ENCODE measurements at places on chromosomes 3 and 15.

GRCh38 chr15:100277087-100277855, 64.5 kb downstream of the ADAMTS17 start:
- no peak for DNase-seq

GRCh38 chr15:51492528-51492927, 130.0 kb downstream of the DMXL2 start:
- no peak for DNase-seq

DNA sequence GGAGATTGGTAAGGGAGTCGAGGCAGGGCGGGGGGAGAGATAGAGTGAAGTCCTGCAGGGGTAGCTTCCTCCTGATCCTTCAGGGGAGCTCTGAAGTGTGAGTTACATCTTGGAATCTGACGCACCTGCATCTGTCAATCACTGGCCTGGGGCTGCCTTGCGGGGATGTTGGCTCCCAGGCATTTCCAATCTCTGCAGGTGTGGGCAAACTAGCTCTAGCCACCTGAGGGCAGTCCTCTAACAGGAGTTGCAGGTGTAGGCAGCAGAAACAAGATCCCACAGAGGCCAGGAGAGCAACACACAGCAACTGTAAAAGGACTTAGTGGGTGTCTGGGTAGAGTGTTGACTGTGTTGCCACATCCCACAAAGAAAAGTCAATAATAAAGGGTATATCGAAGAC, 63.6 kb downstream of the ZNF621 start:
- no peak for DNase-seq

DNA sequence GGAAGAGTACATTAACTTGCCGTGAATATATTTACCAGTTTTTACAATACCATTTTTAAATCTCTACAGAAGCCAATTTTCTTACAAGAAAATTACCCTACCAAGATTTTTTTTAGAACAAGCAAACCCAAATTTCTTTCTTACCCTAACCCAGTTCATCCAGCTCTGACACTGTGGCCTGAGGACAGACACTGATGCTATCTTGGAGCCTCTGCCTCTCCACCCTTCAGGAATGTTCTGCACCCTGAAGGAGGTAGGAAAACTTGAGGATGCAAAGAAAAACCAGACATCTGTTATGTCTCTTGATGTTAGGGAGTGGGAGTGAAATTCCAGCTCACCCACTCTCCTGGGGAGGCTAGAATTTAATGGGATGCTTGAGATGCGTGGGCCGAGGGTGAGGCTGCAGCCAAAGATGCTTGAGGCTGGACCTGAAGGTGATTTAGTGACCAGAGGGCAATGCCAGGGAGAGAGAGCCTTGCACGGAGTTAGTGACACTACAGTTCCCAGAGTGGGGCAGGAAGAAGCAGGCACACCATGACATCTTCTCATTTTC, 69.9 kb downstream of the LIPC start:
- DNase-seq: no peak

DNA sequence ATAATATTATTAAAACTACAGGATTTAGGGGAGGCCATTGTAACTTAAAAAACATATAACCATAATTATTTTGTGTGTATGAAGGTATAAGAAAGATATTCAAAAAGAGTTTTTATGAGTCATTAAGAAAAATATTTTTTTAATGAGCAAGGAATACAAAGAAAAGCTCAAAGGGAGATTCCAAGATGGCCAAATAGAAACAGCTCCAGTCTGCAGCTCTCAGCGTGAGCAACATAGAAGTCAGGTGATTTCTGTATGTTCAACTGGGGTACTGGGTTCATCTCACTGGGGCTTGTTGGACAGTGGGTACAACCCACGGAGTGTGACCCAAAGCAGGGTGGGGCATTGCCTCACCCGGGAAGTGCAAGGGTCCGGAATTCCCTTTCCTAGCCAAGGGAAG, 336.1 kb downstream of the TBL1XR1 start:
- DNase-seq: no peak

DNA sequence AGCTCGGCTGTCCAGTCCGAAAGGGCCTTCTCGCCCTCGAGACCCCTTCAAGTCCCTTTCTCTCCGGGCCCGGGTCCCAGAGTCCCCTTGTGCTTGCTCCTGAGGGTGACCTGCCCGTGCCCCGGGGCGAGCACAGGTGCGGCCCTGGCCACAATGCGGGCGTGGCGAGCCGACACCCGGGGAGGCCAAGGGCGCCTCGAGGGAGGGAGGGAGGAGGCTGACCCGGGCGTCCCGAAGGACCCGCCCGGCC, 810 bp upstream of the MEF2A start:
- peak; percentile 77 for DNase-seq

DNA sequence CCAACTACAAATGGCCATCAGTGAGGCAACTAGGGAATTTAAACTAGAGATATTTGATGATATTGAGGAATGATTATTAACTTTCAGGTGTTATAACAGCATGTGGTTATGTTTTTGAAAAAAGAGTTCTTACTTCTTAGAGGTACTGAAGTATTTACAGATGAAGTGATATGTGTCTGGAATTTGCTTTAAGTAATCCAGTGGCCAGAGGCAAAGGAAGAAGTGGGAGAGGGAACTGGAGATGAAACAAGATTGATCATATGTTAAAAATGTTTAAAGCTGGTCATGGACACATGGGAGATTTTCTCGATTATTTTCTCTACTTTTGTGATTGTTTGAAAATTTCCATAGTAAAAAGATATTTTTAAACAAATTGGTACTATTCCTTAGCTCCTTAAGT, 53.3 kb upstream of the SLCO2A1 start:
- no peak for DNase-seq

DNA sequence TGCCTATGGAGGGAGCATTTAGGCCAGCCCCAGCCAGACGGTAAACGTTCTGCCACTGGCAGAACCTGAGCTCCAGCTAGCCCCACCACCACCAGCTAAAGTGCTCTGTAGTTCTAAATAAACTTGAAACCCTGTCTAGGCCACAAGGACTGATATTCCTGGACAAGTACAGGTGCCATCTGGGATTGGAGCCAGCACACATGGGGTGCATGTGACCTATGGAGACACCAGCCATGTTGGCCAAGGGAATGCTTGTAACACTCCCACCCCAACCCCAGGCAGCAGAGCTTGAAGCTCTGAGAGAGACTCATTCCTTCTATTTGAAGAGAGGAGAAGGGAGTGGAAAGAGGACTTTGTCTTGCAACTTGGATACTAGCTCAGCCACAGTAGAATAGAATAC, 284.5 kb upstream of the DCBLD2 start:
- DNase-seq: no peak

- DNase-seq: no peak
Observed at GRCh38 chr3:23094890-23095462, 108.2 kb upstream of the UBE2E2 start.

GRCh38 chr3:54955941-54956340, 28.1 kb upstream of the LRTM1 start:
- no peak for DNase-seq

GRCh38 chr3:132034486-132035464, at the start of gene CPNE4:
Gene CPNE4, minus strand, starts transcription at chr3:132035014.
- DNase-seq: peak; percentile 97

DNA sequence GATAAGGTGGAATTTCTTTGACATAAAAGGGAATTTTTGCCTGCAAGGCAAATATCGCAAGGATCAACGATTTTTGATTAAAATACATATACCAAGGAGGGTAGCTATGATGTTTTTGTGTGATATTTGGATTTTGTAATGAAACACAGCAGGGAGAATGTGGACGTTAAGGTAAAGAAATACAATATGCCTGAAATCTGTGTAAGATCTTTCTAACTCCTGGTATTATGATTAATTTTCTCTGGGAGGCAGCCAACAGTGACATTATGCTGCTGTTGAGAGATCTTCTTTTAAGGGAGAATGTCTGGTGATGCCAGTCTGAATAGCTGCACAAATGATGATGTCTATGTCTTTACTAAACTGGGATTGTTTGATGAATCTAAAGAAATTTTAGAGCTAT, 972.2 kb downstream of the SQOR start:
- DNase-seq: peak; percentile 15

- DNase-seq: no peak
Observed at GRCh38 chr3:58484045-58484721, 7.7 kb upstream of the KCTD6 start.

GRCh38 chr3:32138545-32139104, 32.2 kb downstream of the GPD1L start:
- DNase-seq: no peak

DNA sequence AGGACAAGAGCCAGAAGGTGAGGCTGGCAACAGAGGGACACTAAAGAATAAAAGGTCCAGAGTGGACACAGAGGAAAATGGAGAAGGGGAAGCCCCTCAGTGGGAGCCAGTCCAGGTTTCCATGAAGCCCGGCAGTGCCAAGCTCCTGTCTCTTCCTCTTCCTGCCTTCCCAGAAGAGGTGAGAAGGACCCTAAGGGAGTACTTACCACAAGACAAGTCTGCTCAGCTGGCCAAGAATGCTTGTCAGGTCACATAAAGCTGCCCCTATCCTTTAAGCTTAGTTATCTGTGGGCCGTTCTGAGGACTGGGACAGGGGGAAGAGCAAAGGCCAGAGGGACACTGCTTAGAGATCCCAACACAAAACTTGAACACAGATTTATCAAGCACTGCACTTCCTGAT, 100.2 kb downstream of the RYK start:
- no peak for DNase-seq
